ENCODE measurements at places on chromosomes 1 and 21. TPM values are rescaled to one million over a fixed set of nuclear protein-coding genes. Genes with fewer than 3 reads are reported as not detected.

DNA sequence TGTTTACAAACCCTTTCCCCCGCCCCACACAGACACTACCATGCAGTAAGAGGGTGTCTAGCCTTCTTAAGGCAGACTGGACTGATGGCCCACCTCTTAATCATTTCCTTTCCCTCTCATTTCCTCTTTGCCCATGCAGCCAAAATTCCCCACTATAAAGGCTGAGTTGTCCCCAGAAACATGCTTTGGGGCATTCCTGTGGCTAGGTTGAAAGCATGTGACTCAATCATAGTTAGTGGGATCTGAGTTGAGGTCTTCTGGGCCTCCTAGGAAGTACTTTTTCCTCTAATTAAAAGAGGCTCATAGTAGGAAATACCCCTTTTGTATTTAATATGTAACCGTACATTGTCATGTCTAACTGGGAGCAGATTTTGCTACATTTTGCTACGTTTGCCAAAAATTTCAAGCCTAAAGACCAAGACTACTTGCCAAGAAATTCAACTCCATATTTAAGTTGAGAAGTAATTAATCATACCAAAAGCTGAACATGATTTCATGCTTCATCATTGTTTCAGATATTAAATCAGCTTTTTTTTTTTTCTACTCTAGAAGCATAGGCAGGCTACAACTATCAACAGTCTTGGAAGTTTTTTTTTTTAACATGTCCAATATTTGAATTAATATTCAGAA, 174.7 kb downstream of the ADGRL4 start:
- H3K27ac ChIP-seq: no peak overlapping the region
- H3K27me3 ChIP-seq: no peaks in the 10 kb centered on the region
- H3K4me3 ChIP-seq: no peak overlapping the region
- H3K4me1 ChIP-seq: no peaks in the 10 kb centered on the region

GRCh38 chr1:19869929-19870328, 12.3 kb upstream of the OTUD3 start:
- no peak overlapping the region for H3K4me3 ChIP-seq
- no peak for DNase-seq
- H3K27ac ChIP-seq: no peak overlapping the region

GRCh38 chr1:24893431-24893830, 36.6 kb downstream of the RUNX3 start:
- no peak for DNase-seq
- H3K27me3 ChIP-seq: no peaks in the 10 kb centered on the region
- H3K27ac ChIP-seq: no peak overlapping the region
- H3K4me3 ChIP-seq: no peak overlapping the region

The ADGRL4 gene
- polyA plus RNA-seq: not detected

- H3K4me3 ChIP-seq: 0 out of 2 replicates have a peak overlapping the region, but pooled peaks have one; percentile 31
- peaks cover 40% of the 10 kb centered on the region for H3K36me3 ChIP-seq
- DNase-seq: no peak
- peak overlapping the region; percentile 79 for H3K27ac ChIP-seq
- H3K4me1 ChIP-seq: peaks cover 40% of the 10 kb centered on the region
Measured at GRCh38 chr1:15950302-15950701, 25.6 kb downstream of the ZBTB17 start.

The ADCY10 gene
- not detected for polyA plus RNA-seq

DNA sequence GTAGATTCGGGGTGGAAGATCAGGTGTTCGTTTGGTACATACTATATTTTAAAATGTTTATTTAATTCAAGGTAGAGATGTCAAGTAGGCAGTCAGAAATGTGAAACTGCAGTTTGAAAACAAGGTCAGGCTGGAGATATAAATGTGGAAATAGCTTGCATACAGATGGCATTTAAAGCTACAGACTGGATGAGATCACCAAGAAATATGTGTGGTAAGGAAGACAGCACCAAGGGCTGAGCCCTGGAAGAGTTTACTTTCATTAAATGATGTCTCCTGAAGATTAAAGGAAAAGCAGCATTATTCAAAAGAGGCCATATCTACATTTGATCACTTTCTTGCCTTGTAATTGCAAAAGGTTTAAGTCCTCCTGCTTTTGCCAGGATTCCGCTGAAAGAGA, 271.3 kb downstream of the PTBP2 start:
- H3K27ac ChIP-seq: no peak overlapping the region
- no peaks in the 10 kb centered on the region for H3K27me3 ChIP-seq
- no peak for DNase-seq
- H3K4me1 ChIP-seq: no peaks in the 10 kb centered on the region
- H3K4me3 ChIP-seq: no peak overlapping the region

GRCh38 chr21:35850029-35850428, 210.3 kb downstream of the SETD4 start:
- DNase-seq: no peak
- H3K4me1 ChIP-seq: no peaks in the 10 kb centered on the region
- H3K27ac ChIP-seq: no peak overlapping the region
- H3K27me3 ChIP-seq: no peaks in the 10 kb centered on the region

DNA sequence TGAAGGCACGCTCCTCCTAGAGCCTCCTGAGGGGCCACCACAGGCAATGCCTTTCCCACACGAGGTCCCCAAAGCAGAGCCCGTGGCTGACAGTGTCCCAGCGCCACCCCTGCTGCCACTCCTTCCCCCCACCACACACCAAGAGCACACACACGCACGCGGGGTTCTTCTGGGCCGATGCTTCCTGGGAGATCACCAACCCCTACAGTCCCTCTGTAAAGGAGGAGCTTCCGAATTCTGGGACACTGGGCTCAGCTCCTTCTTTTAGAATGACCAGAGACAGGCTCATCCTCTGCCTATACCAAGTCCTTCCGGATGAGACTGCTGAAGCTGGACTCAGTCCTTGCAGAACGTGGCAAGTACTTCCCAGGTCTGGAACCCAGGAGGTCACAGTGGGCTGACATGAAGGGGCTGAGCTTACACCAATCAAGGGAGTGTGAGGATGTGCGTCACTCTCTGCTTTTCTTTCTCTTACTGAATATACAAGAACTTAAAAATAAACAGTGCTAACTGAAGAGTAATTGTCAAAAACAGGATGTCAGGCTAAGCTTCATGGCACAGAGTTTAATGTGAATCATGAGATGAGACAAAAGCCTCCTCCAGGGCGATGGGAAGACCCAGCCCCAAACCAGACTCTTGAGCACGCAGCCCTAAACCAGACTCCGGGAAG, 12.7 kb downstream of the SSU72 start:
- no peak for DNase-seq
- no peak overlapping the region for H3K4me3 ChIP-seq
- peaks cover 35% of the 10 kb centered on the region for H3K36me3 ChIP-seq
- H3K4me1 ChIP-seq: no peaks in the 10 kb centered on the region

The LCE2B gene
- polyA plus RNA-seq: not detected

- no peak overlapping the region for H3K4me3 ChIP-seq
- no peaks in the 10 kb centered on the region for H3K36me3 ChIP-seq
- DNase-seq: no peak
- H3K4me1 ChIP-seq: no peaks in the 10 kb centered on the region
Measured at GRCh38 chr1:53087332-53088285, 25.6 kb downstream of the PODN start.

DNA sequence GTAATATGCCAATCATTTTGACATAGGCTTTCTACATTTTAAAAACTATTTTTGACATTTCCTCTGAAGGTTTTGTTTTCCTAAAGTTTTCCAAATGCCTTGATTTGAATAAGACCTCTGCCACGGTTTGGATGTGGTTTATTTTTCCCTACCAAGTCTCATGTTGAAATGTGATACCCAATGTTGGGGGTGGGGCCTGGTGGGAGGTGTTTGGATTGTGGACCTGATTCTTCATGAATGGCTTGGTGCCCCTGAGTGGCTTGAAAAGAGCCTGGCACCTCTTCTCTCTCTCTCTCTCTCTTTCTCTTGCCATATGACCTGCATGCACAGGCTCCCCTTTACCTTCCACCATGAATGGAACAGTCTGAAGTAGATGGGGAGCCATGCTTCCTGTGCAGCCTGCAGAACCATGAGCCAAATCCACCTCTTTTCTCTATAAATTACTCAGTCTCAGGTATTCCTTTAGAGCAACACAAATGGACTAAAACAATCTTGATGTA, 14.8 kb downstream of the MMEL1 start:
- H3K4me3 ChIP-seq: no peak overlapping the region
- no peaks in the 10 kb centered on the region for H3K36me3 ChIP-seq
- H3K4me1 ChIP-seq: no peaks in the 10 kb centered on the region
- DNase-seq: no peak
- H3K27me3 ChIP-seq: no peaks in the 10 kb centered on the region

The ZDHHC18 gene
- 2.0 TPM for polyA plus RNA-seq

- H3K4me1 ChIP-seq: no peaks in the 10 kb centered on the region
- H3K27me3 ChIP-seq: no peaks in the 10 kb centered on the region
- H3K27ac ChIP-seq: no peak overlapping the region
- H3K36me3 ChIP-seq: no peaks in the 10 kb centered on the region
- DNase-seq: no peak
Measured at GRCh38 chr1:228873709-228874108, 138.4 kb downstream of the RHOU start.

- no peak overlapping the region for H3K27ac ChIP-seq
- no peaks in the 10 kb centered on the region for H3K36me3 ChIP-seq
- H3K27me3 ChIP-seq: no peaks in the 10 kb centered on the region
- no peak overlapping the region for H3K4me3 ChIP-seq
Measured at GRCh38 chr1:24114753-24115152, 2.8 kb upstream of the MYOM3 start.

Data from GM12878 (cell line).